ENCODE measurements at places on chromosomes 1 and 21.

DNA sequence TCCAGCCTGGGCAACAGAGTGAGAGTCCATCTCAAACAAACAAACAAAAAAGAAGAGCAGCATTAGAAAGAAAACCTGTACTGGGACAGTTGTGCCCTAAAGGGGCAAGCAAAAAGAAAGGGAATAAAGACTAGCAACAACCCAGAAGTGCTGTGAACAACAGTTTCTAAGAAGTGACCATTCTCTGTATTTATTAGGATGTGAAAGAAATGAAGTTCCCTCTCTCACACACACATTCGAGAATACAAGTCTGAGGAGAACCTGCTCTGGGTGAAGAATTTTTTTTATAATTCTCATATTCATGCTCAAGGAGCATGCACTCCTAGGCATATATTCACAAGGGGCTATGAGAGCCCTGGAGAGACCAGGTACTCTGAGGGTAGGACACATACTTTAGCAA lies 59.5 kb upstream of the LRRC8D start:
- no peak for DNase-seq

DNA sequence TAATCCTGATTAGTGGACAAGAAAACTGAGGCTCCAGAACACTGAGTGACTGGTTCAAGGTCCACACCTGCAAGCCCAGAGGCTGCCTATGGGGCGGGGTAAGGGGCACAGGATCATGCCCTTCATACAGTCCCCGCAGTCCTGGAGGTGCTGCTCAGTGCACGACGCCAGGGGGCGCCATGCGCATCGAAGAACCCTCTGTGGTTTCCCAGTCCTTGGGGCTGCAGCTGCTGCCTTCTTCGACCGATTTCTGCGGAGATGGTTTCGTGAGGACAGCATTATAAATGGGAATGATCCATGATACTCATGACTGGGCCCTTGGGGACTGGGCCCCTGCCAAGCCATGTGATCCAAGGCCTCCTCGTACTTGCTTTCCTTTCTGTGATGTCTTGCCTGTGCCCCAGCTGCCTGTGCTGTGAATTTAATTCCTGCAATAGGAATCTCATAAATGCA lies 37.1 kb upstream of the ARHGEF10L start:
- peak; percentile 83 for DNase-seq

DNA sequence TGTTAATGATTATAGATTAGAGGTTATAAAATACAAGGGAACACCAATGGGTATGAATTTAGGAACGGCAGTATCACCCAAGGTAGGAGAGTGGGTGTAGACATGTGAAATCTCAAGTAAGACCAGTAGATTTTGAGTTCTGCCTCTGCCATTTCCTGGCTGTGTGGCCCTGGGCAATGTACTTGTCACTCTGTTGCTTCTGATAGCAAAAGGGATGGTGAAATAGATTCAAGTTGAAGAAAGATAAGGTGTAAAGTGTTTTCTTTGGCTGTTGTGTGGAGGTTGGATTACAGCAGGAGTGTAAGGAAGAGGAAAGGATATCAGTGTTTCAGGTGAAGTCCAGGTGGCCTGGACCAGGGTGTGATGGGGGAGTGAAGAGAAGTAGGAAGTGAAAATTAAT lies 64.3 kb downstream of the ADSS2 start:
- DNase-seq, result no peak

DNA sequence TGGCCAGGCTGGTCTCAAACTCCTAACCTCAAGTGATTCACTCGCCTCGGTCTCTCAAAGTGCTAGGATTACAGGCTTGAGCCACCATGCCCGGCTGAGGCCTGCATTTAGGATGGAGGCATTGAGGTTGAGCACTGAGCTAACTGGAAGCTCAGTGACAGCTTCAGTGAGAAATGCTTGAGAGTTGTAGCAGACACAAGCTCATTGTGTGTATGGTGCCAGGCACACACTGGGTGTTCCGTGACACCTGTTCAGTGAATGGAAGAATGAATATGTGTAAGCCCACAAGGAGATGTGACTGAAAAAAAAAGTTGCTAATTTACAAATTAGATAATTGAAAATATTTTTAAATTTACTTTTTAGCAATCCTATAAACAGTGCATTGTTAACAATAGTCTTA lies 21.8 kb downstream of the LURAP1 start:
- no peak for DNase-seq

DNA sequence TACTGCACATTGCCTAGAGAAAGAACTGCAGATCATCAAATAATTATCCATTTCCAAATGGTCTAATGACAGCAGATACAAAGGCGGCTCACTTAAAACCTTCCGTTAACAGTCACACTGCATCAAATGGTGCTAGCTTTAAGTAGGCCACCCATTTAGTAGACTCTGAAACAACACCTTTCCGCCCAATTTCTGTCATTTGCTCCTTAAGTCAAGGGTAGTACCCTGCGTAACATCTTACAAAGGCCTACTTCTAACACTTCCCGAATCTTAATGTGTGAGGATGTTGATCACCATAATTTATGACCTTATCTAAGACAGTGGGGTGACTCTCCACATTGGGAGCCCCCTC lies 692 bp upstream of the RALGPS2 start:
- DNase-seq, result peak; percentile 57

GRCh38 chr21:43818685-43819084 lies 29.3 kb downstream of the RRP1 start:
- DNase-seq, result no peak

DNA sequence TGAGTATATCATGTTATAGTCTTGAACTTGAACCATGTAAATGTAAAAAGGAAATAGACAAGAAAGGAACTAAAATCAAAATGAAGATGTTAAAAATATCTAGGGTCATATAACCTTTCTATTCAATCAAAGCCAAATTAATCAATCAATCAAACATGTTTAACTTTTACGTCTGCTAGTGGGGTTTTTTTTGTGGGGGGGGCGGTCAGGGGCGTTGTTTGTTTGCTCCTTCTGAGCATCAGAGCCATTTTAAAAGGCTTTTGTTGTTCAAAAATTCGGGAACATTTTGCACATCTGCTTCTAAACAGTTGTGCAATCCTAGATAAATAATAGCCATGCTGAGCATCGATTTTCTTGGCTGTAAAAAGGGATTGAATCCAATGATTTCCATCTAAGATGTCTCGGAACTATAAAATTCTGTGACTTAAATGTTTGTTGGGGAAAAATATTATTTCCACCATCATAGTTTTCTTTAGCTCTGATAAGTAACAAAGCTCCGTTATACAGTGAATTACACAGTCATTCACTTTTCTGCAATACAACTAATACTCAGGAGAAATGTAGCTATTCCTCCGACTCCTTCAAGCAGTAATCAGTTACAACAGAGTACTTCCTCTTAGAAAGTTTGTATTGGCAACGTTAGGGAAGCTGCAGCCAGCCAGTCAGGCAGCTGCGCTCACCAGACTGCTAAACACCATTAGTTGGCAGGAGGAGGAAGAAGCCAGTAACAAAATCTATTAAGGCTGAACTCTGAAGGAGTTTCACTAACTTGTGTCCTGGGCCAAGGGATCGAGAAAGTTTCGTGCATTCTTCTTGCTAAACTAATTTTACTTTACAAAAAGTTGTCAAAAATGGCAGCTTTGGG lies 2.2 kb downstream of the SPATA6 start:
- DNase-seq, result peak; percentile 44

DNA sequence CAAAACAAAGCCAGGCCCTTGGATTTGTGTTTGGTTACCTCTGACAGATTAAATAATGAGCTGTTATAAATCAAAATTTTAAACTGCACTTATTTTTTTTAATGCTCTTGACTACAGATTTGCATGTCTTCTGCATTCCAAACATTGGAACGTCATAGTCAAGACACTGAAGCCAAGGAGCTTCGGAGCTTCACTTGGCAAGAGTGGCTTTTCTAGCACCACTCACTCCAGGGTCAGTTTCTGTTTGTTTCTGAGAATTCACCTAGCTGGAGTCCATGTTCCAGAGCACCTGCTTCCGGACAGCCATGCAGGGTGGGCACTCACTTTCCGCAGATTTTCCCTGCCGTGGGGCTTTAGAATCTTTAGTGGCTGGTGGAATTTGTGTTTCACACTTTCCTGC lies 202.9 kb downstream of the ZP4 start:
- no peak for DNase-seq

- DNase-seq, result no peak
Observed at GRCh38 chr1:39268112-39268581, 63.7 kb downstream of the MACF1 start.

- no peak for DNase-seq
Observed at GRCh38 chr1:50644447-50645105, 221.3 kb upstream of the DMRTA2 start.

DNA sequence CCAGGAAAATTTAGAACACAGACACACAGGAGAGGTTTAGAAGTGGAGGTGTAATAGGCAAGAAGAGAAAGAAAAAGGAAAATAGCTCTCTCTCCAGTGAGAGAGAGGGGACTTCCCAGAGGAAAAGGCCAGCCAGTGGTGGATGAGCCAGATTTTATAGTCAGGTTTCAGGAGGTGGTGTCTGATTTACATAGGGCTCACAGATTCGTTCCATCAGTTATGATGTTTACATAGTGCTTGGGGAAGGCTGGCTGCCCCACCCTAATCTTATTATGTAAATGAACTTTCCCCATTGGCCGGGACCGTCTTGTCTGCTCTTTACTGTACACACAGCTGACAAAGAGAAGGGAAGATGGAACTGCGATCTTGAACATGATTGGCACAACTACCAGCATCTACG lies 797.3 kb downstream of the PLA2G4A start:
- no peak for DNase-seq

DNA sequence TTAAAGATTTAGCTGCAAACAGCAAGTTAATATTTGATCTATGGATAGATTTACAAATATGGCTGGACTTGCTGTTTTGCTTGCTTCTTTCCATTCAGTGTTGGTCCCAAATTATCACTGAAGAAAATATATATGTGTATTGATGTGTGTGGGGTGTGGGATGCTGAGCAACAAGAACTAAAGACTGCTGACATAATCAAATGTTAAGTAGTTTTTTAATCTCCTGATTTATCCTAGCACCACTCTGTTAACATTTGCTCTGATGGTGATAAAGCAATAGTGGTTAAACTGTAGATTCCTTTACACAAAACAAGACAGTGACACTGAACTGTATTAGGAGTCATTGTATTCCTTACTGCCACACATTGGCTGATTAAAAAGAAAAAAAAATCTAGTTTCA lies 1023.5 kb upstream of the B3GALT2 start:
- no peak for DNase-seq

DNA sequence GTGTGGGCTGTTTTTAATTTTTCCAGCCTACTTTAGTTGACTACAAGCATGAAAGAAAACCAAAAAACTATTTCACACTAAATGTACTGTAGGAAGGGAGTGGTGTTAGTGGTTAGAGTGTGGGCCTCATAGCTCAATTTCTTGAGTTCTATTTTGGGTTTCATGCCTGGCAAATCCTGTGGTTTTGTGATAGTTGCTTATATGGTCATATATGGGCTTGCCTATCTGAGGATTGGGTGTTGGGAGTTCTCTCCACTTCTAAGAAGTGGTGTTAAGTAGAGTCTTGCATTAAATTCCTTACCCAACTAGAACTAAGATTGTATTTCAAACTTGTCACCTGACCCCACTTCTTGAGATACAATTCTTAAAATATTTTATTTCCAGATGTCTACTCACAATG lies 37.8 kb upstream of the COL11A1 start:
- no peak for DNase-seq

DNA sequence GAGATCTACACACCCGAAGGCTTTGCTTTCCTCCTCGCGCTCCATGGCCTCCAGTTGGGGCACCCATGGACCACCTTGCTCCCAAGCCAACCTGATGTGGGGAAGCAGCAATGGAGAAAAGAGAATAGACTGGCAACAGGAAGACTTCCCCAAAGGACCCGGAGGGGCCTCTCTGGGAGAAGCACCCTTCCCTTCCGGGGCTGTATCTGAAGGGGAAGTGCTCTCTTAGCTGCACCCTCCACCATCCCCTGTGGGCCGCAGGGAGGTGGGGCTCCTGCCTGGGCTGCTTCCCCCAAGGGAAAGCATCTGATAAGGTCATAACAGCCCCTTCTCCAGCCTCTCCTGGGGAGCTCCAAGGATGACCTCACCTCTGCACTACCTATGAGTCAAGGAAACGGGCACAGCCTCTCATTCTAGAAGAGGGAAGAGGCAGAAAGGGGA lies 100.2 kb downstream of the RIPK4 start:
- no peak for DNase-seq

DNA sequence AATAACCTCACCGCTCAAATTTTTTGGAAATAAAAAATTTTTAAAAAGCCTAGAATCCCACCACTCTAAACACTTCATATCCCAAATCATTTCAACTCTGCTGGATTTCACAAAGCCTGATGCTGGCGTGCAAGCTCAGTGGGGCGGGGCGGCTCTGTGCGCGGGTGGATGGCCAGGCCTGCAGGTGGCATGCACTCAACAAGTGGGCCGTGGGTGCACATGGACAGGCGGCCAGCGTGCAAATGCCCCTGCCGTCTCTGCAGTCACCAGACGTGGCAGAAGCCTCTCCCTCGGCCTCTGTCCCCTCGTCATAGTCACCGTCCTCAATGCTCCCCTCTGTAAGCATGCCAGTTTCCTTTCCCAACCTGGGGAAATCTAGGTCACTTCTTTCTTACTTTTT lies 6.6 kb upstream of the PDE9A start:
- no peak for DNase-seq

DNA sequence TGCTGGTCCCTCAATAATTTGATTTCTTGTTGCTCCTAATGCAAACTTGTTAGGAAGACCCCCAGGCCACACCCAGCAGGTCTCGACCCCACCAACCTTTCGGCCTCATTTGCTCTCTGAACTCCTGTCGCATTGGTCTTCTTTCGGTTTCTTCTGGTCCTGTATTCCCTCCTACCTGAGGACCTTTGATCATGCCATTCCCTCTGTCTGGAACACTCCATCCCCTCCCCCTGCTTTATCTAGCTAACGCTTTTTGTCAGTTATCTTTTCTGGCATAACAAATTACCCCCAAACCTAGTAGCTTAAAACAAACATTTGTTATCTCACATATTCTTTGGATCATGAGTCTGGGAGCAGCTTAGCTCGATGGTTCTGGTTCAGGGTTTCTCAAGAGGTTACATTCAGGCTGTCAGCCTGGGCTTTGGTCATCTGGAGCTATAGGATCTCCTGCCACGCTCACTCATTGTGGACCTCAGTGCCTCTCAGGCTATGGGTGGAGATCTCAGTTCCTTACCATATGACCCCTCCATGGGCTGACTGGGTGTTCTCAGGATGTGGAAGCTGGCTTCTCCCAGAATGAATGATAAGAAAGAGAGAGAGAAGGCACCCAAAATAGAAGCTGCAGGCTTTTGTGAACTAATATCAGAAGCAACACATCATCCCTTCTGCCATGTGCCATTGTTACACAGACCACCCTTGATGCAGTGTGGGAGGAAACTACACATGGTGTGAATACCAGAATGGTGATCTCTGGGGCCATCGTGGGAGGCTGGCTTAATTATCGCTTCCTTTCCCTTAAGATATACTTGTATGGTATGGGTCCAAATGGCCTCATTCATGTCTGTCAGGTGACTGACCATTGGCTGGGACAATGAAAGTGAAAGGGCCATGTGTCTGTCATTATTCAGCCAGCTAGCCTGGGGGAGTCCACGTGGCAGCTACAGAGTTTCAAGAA lies 29.1 kb upstream of the BCAR3 start:
- no peak for DNase-seq

GRCh38 chr1:221310180-221310579 lies 430.9 kb downstream of the HLX start:
- no peak for DNase-seq
